ENCODE measurements at places on chromosomes 3 and 15.

DNA sequence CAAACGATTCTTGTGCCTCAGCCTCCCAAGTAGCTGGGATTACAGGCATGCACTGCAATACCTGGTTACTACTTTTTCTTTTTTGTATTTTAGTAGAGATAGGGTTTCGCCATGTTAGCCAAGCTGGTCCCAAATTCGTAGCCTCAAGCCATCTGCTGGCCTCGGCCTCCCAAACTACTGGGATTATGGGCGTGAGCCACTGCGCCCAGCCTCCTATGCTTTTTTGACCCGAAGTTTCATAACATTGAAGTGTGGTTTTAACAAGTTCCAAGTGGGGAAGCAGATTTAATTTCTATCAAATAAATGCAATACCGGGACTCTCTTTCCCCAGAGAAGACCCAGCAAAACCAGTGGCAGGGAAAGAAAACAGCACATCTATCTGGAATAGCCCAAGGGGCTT, 13.7 kb downstream of the SH3BP5 start:
- DNase-seq: no peak

DNA sequence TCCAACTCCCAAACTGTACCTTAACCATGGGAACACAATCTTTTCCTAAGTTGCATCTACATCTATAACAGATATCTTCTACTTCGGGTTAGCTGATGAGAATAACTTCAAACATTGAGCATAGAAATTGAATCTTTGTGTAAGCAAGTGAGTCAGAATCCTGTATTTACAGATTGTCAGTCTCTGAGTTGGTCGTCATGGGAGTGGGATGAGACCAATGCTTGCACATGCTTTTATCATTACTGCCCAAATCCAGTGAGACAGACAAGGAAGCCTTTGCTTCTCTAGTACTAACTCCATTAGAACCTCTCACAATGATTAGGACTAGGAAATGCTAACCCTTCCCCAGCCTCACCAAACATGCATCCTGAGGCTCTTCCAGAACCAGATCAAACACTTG, 587.1 kb upstream of the ZNF717 start:
- DNase-seq: no peak

- DNase-seq: no peak
These were observed 27.1 kb downstream of the IQCH start for GRCh38 chr15:67281714-67282113.

DNA sequence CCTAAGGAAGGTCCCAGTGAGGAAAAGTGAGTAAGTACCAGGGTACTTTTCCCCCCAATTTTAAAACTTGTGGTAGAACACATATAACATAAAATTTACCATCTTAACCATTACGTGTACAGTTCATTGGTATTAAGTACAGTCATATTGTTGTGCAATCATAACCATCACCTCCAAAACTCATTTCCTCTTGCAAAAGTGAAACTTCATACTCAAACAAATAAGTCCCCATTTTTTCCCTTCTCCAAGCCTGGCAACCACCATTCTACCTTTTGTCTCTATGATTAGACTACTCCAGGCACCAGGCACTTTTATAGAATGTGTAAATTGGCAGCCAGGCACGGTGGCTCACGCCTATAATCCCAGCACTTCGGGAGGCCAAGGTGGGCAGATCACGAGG, 12.2 kb downstream of the PRC1 start:
- DNase-seq: no peak

- no peak for DNase-seq
These were observed 55.9 kb upstream of the C3orf80 start for GRCh38 chr3:160169139-160169976.

- no peak for DNase-seq
These were observed 369.0 kb downstream of the SV2B start for GRCh38 chr15:91468871-91469580.

DNA sequence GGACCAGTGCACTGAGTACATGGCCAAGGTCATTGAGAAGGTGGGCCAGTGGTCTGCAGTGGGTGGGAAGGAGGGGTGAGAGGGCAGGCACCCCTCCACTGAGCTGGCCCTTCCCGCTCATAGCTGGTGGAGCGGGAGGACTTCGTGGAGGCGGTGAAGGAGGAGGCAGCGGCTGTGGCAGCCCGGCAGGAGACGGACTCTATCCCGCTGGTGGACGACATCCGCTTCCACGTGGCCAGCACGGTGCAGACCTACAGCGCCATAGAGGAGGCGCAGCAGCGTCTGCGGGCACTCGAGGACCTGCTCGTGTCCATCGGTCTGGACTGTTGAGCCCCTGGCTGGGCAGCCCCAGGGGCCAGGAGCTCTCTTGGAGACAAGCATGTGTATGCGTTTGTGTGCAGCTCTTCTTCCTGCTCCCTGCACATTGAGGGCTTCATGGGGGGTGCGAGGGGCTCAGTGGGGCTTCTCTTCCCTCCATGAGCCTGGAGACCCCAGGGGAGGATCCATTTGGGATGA, 7.5 kb downstream of the ABTB1 start:
- DNase-seq: no peak

DNA sequence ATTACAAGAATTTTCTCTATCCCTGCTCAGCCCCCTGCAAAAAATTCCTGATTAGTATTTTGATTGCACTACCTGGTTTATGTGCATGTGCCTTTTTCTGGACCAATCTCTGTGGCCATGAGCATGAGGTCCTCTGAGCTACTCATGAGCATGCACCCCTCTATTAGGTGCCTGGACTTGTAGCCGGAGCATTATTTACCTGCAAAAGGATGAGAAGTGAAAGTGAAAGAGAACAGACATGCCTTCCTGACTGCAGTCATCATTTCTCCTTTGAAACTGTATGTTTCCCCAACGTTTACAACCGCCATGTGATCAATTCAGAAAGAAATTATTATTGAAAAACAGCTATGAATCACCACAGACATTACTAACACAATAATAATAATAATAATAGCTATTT, 1008.8 kb downstream of the ROBO2 start:
- no peak for DNase-seq

DNA sequence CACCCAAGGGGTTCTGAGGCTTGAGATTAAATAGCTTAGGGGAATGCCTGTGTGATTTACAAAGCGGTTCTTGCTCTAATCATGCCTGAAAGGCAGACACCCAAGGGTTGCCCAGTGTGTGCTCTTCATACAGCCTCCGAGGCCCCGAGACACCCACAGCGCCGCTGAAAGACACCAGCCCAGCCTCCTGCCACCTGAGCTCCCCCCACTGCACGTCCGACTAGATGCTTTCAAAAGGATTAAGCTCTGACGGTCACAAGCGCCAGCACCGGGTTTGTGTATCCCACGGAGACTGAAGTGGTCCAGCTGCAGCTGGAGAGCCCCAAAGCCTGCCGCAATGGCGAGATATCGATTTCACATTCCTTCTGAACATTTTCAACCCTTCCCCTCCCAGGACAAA, 50.3 kb downstream of the SPATA12 start:
- peak; percentile 58 for DNase-seq

DNA sequence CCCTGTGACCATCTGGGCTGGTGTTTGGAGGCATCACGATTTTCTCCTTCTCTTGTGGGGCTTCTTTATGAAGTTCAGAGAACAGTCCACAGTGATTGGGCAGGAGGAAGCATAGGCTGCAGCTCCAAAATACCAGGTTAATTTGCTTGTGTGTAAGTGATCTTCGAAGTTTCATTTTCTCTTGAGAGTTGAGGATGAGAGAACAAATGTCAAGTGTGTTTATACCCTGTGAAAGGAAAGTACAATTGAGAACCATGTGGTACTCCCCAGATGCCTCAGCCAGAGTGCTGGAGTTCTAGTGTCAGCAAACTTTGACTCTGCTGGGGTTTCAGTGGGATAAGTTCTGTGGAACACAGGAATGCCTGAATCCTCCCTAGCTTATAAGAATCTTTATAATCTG, 357.1 kb upstream of the CFAP20DC start:
- no peak for DNase-seq

DNA sequence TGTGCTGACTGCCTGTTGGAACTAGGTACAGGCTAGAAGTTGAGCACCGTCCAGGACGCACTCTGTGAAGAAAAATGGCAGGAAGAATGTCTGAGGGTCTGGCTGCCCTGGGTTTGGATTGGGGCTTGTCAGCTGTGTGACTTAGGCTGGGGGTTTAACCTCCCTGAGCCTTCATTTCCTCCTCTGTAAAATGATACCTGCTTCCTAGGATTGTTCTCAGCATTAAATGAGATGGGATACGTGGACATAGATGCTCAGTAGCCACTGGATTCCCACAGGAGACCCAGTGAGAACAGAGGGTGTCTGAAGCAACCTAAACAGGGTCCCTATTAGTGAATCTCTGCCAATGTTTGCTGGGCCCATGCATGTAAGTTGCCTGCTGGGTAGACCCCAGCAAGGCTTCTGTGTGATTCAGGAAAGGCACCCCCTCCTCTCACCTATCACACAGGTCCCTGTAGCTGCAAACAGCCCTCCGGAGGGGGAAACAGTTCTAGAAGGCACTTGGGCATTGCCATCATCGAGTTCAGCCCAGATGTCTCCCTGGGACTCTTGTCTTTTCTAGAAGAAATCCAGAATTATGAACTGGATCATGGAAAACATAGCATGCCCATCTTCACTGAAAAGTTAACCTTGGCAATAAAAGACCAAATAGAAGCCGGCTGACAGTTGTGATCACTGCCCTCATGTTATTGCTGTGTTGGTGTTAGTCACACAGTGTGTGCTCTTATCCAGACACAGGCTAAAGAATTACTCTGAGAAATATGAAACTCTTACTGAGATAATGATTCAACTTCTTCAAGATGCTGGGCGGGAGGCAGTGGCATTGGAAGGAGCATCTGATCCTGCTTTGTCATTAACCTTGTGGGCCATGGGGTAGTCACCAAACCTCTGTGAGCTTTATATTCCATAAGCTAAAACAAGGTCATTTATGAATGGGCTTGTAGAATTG, 64.5 kb downstream of the SMAD6 start:
- no peak for DNase-seq

GRCh38 chr3:155658671-155659261, 86.1 kb downstream of the PLCH1 start:
- no peak for DNase-seq

DNA sequence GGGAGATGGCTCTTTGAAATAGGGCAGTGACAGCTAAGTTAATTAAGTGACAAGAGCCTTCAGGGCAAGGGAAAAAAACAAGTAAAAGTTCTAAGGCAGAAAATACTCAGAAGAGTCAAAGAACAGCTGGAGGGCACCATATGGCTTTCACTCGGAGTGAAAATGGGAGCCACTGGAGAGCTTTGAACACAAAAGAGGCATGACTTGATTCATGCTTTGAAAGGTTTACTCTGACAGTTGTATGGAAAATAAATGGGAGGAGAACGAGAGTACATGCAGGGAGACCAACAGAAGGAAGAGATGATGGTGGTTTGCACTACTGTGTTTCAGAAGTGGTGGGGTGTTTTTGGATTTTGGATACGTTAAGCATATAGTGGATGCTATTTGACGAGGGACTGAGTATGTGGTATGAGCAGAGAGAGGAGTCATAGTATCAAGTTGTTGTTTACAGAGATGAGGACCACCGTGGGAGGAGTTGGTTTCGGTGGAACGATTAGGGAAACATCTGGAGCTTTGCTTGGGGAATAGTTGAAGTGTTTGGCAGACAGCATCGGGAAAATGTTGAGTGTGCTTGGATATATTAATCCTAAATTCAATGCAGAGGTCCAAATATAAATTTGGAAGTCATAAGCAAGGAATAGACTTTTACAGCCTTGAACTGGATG, 411.5 kb downstream of the GABRG3 start:
- DNase-seq: no peak

GRCh38 chr3:112773864-112774263, 72.8 kb downstream of the CD200R1L start:
- DNase-seq: no peak

DNA sequence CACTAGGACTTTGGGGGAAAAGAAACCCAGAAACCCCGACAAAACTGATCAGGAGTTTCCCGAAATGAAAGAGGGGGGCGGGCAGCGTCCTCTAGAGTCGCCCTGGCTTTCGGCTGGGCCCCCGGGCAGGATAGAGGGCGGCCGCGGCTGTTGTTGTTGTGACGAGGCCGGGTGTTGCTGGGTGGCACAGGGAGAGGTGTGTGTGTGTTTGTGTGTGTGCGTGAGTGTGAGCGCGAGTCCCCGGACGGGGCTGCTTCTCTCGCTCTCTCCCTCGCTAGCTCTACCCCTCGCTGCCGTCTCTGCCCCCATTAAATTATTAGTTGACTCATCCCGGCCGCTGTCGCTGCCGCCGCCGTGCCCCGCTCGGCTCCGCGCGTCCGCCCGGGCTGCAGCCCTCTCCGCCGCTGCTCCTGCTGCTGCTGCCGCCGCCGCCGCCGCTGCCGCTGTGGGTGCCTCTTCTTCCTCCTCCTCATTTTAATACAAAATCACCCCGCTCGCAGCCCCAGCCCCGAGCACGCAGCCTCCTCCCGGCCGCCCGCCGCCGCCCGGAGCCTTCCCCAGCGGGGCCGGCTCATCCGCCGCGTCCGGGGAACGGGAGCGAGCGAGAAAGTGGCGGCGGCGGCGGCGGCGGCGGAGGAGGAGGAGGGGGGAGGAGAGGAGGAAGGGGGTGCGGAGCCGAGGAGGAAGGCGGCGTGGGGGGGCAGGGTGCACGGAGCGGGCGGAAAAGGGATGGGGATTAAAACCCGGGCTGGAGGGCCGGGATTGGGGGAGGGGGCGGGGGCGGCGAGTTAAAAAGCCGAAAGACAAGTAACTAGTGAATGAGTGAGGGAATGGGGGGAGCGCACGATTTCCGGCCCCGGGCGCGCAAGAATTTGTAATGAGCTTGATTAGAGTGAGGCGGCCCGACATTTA, at the start of gene SATB1:
Gene SATB1, minus strand, starts transcription at position 611 of the 912 bp plus-strand sequence. CDS start 4,372 bp downstream, outside the sequence.
- DNase-seq: peak; percentile 89

DNA sequence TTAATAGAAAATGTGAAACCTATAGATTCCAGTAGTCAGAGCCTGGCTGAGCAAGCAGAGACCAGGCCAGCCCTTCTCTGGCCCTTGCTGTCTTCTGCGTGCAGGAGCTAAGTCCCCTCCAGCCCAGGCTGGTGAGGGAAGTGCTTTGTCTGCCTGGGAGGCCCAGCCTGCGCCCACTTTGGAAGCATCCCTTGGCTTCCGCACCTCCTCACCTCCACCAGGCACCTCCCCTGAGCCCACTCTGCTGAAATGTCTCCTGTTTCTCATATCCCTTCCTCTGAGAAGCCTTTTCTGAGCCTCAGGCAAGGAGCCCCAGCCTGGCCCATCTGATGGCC, 45.3 kb downstream of the ALDH1L1 start:
- DNase-seq: peak; percentile 25

Measured in right forelimb (tissue), 1 donor.